Pons (tissue), 1 donor: ENCODE measurements at places on chromosomes 2 and 18.

- DNase-seq: no peak
Measured at GRCh38 chr2:33597026-33597425, 2.1 kb downstream of the FAM98A start.

DNA sequence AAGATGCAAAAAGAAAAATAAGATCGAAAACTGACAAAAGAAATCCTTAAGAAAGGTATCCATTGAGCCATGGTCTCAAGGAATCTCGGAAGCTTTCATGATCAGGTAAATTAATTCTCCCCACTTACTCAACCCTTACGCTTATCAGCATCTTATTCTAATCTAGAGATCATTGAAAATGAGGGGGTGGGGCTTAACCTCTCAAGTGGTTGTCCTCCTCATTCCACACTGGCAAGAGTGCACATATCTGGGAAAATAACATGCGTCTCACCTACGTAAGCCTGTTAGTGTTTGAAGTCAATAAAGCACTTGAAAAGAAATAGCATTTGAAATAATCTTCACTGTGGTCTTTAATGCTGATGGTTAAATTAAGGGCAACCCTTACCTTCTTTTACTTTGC is 82.5 kb upstream of the NEUROD1 start:
- no peak for DNase-seq

DNA sequence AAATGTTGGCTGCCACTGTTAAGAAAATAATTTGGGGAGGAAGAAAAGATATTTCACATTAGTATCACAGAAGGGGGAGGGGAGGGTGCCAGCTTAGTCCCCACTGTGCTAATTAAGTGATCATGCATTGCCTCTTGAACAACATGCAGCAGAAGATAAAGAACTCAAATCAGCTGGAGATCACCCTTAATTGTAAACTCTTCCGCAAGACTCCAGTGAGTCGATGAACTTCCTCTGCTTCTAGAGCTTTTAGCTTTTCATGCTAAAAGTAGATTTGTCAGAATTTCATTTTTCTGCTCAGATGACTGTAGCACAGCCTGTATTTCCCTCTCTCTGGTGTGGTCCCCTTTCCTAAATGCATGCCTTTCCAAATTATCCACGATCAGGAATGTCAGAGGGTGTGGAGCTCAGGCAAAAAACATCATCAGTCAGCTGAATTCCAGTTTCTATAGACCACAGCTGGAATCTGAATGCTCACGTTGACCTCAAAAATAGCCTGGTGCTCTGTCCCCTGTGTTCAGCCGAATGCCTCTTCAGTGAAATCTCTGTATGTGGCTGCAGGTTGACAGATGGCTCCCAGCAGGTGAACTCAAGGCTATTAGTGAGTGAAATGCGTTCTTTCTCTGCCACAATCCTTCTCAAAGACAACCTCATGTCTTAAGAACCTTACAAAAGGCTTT is 156.8 kb upstream of the UNC80 start:
- DNase-seq: peak; percentile 12

DNA sequence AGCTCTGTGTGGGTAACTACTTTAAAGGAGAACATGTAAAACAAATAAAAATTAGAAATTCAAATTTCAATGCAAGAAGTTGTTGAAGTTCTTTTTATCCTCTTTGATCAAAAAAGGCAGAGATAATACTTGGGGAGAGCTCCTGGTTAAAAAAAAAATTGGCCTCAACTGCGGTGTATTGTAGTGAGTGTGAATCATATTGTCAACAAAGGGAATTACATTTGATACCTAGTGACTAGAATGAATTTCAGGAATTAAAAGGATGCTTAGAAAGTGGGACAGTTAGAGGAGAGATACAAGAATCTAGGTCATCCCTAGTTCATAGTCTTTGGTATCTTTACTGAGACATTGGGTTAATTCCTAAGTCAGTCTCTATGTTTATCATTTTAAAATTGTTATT is 473.0 kb downstream of the CCDC85A start:
- DNase-seq: no peak

DNA sequence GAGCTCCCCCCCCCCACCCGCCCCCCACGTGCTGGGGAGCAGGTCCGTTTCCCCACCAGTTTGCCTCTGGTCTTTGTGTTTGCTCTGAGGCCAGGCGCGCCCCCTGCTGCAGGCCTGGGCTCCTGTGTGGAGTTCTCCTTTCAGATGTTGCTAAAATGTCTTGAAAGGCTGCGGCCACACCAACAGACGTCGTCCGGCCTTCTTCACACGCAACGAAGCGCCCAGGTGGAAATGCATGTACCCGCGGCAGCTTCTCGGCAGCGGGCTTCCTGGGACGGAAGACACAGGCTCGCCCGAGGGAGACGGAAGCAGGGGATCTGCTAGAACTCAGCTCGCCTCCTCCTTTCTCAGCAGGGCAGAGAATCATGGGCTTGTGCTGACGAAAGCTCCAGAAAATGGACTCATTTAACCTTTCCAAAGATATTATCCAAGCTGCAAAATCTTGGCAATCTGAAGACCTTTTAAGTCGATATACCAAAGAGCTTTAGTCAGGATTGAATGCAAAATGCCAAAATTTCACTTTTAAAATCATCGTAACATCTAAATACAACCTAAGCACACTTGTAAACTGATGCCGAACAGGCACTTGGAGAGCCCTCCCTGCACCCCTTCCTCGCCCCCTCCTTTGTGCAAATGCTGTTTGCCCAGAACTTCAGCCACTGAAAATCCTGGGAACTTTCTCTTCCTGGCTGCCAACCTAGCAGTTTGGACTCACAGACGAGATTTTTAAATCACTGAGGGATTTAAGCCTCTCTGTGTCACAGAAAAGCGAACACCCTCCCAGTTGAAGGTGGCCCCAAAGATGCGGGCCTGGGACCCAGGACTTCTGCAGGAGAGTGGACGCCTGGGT is 125.5 kb upstream of the ZNF516 start:
- DNase-seq: peak; percentile 34

- DNase-seq: no peak
Measured at GRCh38 chr2:43798300-43798699, 24.5 kb downstream of the DYNC2LI1 start.
